Stimulated activated CD8-positive, alpha-beta memory T cell treated with anti-CD3 and anti-CD28 coated beads, Interleukin-2, amount 100 ng/mL, for 1 hour (primary cell): ENCODE measurements at places on chromosomes 7 and 10.

DNA sequence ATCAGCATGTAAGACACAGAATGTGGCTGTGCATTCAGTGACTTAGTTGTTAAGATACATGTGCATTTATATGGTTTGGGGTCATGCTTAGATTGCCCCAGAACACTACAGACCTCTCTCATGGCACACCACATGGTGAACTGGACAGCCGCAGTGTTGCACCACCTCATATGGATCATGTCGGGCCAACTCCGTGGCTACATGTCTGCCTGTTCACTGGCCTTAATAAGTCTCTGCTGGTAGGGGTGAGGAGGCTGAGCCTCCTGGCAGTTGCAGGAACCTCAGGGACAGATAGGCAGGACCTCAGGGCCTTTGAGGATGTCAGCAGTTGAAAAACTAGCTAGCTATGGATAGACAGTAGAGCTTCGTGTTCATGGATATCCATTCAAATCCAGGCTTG lies 751.0 kb downstream of the GRID1 start:
- no peak for DNase-seq

- no peak for DNase-seq
Measured at GRCh38 chr7:20804345-20804744, 17.7 kb upstream of the SP8 start.

- peak; percentile 22 for DNase-seq
Measured at GRCh38 chr10:103244666-103245271, 918 bp upstream of the RPEL1 start.

GRCh38 chr10:91034494-91035159 lies 113.7 kb upstream of the ANKRD1 start:
- no peak for DNase-seq

GRCh38 chr10:30500534-30500933 lies 66.5 kb downstream of the MAP3K8 start:
- DNase-seq, result no peak

DNA sequence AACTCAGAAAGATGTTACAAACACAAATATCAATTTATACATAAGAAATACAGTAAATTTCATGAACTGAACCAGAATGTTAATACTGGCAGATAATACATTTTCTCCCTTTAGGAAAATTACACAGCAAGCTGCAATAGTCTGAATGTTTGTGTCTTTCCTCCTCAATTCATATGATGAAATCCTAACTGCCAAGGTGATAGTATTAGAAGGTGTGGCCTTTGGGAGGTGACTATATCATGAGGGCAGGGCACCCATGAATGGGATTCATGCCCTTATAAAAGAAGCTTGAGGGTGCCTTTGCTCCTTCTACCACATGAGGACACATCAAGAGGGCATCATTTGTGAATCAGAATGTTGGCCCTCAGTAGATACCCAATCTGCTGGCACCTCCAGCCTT lies 64.3 kb upstream of the GPR22 start:
- no peak for DNase-seq

DNA sequence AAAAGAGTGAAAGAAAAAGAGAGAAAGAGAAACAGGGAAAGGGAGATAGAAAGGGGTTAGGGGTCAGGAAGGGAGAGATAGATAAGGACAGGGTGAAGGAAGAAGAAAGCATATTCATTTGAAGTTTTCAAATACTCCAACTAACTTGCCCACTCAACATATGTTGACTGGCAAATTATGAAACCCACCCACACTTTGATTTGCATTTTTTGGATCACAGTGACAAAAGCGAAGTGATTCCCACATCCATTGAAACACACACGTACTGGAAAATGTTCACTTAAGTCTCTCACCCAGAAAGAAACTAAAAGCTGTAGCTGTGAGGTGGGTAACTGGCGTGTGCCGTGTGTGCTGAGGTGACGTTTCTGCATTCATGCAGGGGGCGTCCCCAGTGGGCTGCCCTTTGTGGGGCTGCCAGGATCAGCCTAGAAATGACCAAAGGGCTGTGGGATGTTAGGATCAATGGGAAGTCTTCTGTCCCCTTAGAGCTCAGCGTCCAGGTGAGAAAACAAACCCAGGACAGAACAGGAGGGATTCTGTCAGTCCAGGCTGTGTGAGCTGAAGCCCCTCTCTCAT lies 134.9 kb upstream of the ADARB2 start:
- no peak for DNase-seq

GRCh38 chr10:119357412-119358151 lies 150.2 kb downstream of the GRK5 start:
- no peak for DNase-seq

DNA sequence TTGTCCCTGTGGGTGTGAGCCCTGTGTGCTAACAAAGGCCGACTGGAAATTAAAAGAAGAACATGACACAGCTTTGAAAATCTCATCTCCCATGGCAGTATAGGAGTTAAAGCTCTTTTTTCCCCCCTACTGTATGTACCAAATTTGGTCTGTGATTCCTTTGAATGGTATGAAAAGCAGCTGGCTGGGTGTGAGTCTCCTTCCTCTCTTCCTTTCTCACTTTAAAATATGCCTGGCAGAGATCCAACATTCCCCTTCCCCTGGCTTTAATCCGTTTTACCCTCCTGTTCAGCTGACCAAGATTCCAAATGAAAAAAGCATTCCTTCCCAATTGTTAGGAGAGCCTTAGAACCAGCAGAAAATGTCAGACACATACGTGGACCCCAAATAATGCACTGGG lies 225.0 kb upstream of the CELF2 start:
- no peak for DNase-seq

- no peak for DNase-seq
Measured at GRCh38 chr10:29304264-29304994, 15.6 kb downstream of the LYZL1 start.

- no peak for DNase-seq
Measured at GRCh38 chr10:114532226-114532625, 125.8 kb downstream of the ABLIM1 start.

DNA sequence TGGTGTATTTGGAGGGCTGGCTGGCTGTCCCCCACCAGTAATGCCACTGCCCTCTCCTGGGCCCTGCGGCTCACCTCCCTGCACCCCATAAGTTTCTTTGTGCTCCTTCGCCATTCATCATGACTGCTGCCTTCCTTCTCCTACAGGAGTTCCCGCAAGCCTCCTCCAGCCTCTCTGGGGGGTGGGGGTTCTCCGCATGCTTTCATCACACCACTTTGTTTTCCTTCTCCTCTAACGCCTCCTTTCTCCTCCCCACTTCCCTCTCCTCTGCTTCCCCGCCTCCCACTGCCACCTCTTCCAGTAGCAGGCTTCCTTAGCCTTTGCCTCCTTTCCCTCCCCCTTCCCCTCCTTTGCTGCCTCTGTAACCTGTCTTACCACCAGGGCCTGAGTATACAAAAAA lies 58.1 kb downstream of the PAX2 start:
- DNase-seq, result no peak

DNA sequence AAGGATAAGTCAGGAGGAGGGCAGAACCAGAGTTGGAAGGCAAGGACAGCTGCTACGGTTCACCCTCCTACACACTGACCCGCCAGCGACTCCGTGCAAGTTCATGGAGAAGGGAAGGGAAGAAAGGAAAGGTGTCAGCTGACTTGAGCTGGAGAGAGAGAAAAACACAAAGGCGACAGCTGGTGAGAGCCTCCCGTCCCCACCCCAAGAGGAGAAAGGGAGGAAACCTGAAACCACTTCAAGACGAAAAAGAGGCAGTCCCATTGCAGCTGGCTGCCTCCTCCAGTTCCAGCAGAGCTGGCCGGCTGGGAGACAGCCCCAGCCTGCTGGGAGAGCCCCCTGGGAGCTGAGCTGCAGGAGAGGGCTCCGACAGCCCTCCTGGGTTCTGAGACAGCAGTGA lies 75.2 kb downstream of the PARD3 start:
- DNase-seq, result no peak

DNA sequence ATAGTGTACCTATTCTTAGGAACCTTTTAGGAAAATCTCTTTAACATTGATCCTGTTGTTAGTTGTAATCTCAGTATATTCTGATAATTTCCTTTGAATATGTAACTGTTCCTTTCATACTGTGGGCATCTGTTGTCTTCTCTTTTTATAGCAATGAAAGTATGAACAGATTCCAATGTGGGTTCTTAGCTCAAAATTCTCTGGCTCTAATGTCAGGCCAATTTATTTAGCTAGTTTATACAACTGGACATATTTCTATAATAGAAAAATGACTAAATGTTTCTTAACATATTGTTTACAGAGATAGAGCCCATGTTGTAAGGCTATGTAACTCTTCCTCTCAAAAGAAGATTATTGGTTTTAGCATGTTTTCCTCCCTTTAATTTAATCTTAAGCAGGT lies 363.2 kb downstream of the AUTS2 start:
- DNase-seq, result no peak

- DNase-seq, result no peak
Measured at GRCh38 chr7:24434972-24435371, 138.3 kb upstream of the PALS2 start.

- DNase-seq, result no peak
Measured at GRCh38 chr10:91541481-91541880, 91.4 kb downstream of the PPP1R3C start.

DNA sequence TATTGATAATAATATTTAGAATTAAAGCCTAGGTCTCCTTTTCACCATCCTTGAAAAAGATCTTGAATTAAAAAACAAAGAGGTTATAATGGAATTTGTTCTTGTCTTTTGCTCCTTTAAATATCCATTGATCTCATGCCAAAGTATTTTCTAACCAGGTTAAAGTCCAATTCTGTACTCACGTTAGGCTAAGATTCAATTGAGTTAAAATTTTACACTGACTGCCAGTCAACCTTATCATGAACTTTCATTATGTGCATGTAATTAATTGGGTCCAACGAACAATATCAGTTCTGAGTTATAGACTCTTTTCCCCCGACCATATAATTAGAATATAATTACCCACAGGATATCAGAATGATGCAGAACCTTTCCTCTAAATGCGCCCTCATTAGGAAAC lies 266.6 kb downstream of the DGKB start:
- no peak for DNase-seq

DNA sequence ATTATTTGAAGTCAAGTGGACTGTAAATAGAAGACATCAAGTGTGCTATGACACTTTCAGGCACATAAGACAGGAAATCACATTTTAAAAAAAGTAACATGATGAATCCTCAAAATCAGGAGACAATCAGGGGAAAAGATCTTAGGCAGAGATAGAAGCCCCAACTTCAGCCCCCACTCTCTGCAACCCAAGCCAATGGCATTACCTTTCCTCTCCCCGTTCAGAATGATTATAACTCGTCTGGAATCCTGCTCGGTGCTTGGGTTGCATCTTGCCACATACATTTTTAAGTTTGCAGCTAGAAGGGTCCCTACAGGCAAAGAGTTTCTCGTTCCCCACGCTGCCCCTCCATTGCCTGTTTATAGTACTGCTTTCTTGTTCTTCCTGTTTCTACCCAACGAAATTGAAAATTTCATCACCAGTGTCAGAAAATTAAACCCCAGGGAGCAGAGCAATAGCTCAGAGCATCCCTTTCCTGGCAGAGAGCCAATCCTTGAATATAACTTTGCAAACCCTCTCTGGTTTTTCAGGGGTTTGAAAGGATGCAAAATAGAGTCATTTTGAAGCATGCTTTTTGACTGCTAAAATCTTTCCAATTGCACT lies 260.5 kb upstream of the AOAH start:
- DNase-seq, result no peak

GRCh38 chr10:22906767-22907166 lies 21.1 kb upstream of the ARMC3 start:
- DNase-seq, result no peak

- DNase-seq, result no peak
Measured at GRCh38 chr7:68512466-68512865, 1085.8 kb upstream of the AUTS2 start.

- DNase-seq, result no peak
Measured at GRCh38 chr7:90303241-90303640, 17.9 kb downstream of the FAM237B start.

- DNase-seq, result no peak
Measured at GRCh38 chr10:77949167-77949566, 22.6 kb upstream of the DLG5 start.

DNA sequence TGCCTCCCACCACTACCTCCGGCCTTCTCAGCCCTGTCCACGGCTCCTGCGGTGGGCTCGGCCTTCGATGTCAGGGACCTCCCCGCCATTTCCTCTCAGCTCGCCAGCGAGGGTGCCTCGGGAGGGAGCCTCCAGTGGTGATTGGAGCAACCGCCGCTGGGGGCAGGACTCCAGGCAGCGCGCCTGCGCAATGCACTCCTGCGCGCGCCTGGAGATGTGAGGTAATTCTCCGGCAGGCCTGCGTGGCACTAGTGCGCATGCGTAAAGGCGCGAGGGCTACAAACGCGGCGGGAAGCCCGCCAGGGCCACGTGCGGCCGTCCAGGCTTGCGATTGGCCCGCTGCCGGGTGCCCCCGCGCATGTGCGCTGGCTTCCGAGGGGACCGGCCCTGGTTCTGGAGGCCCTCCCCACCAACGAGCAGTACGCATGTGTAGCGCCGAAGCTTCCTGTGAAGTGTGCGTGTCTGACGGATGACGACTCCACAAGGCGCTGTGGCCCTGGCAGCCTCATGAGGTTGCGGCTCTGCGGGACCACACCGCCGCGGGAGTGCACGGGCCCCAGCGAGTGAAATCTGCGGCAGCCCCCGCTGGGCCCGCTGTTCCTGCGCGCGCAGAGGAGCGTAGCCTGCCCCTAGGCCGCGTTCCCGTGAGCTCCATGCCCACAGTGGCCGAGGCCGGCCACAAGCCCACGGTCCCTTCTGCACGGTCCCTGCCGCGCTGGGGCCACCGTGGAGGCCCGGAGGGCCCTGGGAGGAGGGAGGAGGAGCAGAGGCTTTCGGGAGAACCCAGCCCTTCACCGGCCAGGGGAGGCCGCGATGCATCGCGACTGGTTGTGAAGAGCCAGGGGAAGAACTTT lies at the start of gene SYCE1:
SYCE1 (minus strand) TSS at position 143 of the 854 bp plus-strand sequence; CDS start at position 89, 54 bp downstream.
- DNase-seq, result no peak

GRCh38 chr7:83413424-83413823 lies 235.5 kb downstream of the SEMA3E start:
- no peak for DNase-seq

- DNase-seq, result no peak
Measured at GRCh38 chr10:38025283-38025682, 14.8 kb downstream of the ZNF33A start.

- no peak for DNase-seq
Measured at GRCh38 chr10:120477743-120478141, 20.7 kb downstream of the PLPP4 start.

- DNase-seq, result no peak
Measured at GRCh38 chr7:132465516-132465915, 110.8 kb downstream of the PLXNA4 start.

DNA sequence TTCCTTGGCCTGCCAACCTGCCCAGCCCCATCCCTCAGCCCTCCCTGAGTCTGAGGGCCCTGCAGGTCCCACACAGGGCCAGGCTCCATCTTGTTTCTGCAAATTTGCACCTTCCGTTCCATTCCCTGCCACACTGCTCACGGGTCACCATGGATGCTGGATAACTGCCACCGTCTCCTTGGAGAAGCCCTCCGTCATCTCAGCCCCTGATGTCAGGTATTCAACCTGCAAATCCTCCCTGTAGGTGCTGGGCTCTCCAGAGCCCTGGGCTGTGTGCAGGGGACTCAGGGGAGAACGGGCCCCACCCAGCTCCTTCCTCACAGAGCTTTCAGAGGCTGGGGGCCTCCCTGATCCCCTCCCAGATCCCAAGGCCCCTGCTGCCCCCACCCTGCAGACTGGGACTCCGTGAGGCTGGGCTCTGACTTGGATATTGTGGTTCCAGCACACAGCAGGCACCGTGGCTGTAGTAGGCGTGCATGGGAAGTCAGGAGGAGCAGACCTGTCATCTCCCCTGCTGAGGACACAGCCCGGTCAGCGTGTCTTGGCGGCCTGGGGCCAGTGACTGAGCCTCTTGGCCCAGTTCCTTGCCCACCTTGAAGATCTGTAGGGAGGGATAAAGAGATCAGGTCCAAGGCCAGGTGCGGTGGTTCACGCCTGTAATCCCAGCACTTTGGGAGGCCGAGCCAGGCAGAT lies 121.7 kb upstream of the TNRC18 start:
- DNase-seq, result no peak
